ENCODE measurements at places on chromosomes 12 and 14.

DNA sequence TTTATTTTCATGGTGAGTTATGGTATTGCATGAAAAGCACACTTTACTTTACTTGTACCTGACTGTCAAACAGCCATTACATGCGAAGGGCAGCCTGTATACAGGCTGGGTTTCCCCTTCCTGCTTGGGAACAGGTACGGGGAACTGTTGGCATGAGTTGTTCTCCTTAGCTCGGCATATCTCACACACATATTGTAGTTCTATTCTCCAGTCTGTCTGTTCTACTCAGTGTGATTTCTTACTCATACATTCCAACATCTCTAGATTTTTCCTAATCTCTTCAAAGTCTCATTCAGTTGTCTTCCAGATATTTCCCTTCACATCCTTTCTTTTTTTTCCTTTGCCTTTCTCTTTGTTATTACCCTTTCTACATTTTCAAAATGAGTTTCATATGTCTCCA lies 83.9 kb downstream of the HMGA2 start:
- no peak for DNase-seq

GRCh38 chr14:68807148-68807600 lies 14.3 kb upstream of the ZFP36L1 start:
- no peak for DNase-seq

DNA sequence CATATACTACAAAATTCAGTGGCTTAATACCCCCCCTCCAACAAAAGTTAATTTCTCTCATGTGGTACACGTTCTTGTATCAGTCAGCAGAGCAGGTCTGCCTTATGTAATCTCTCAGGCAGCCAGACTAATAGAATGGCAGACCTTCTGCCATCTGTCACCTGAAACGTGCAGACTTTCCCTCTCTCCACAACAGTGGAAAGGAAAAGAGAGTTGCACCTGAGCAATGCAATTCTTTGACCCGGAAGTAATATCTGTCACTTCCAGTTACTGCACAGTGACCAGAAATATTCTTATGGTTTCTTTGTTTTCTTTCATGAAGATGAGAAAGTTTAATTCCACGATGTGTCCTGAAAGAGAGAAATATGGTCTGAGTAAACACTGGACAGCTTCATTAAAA lies 14.4 kb downstream of the KERA start:
- DNase-seq = no peak

DNA sequence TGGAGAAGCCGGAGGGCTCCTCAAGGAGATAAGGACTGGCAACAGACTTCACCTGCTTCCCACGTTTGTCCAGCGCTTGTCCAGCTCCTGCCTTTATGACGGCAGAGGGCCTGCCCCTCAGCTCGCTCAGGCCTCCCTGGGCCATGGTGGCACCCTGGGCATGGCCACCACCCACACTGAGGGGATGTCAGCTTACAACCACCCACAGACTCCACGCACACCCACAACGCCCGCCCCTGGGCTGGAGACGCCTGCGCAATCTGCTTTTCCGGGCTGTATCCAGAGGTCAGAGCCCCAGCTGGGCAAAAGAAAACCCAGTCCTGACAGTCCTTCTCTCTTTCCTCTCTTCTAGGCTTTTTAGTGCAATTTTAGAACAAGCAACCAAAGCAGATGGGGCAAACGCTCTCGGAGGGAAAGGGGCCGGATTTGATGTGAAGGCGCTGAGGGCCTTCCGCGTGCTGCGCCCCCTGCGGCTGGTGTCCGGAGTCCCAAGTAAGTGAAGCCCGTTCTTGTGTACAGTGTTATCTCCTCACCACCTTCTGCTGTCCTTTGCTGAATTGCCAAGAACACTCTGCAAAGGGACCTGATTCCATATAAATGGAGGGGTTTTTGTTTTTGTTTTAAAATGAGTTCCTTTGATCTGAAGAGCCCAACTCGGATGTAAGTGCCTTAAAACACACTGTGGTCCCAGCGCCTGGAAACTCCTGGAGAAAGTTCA lies 337.4 kb upstream of the FKBP4 start:
- no peak for DNase-seq

- DNase-seq = no peak
Observed at GRCh38 chr12:105658389-105658788, 327.9 kb downstream of the C12orf75 start.

GRCh38 chr12:47840571-47840970 lies 20.9 kb upstream of the HDAC7 start:
- DNase-seq = no peak

DNA sequence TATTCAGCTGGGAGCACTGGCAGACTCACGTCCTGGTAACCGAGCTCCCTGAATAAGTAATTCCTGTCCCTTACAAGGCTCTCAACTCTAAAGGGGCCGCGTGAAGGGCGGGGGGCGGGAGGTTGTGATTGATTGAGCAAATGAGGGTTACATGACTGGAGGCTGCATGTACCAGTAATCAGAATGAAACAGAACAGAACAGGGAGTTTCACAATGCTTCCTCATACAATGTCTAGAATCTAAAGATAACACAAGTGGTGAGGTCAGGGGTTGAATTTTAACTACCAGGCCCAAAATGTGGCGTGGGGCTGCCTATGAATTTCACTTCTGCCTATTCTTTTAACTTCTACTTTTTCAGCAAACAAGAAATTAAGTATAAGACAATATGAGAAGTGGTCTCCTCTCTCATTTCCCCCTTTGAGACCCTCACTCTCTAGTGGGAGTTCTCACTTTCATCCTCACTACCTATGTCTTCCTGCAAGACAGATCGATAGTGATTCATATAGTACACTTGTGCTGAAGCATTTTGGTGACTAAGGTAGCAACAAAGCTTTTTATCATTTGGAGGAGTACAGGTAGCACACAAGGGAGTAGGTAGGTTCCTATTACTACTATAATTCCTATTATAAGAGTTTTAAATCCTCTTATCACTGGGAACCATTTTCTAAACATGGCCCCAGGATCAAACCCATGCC lies 239.8 kb downstream of the KTN1 start:
- DNase-seq = peak; percentile 40

DNA sequence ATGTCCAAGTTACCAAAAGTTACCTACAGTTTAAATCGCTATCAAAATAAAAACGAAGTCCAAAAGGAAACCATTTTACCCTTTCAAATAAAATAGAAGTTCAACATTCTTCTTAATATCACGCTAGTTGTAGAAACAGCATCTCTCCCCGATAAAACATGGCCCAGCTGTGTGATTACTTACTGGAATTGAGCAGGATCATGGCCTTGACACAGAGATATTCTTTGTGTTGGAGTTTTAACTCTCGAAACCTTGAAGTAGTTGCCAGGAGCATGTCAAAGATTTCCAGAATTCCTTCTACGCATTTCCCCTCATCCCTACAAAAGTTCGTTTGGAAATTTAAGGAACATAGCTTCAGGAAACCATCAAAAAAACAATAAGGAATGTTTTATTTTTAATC lies 44.8 kb downstream of the ESR2 start:
- no peak for DNase-seq

Measured in GM12878 (cell line).